ENCODE measurements at places on chromosomes 5 and 9.

DNA sequence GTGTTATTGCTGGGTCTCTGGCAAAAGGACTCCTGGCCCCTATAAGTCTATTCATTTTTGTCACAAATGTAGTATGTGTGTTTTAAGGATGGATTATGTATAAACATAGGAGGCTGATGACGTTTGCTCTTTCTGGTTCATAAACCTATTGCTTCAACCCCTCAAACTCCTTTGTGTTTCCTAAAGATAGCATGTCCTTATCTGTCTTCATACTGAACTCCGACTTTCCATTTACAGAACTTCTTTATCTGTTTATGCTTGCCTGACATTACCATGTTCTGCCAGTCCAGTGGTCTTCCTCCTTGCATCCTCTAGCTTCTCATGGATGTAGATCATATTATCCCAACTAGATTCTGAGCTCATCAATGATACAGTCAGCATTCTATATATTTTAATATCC, 46.1 kb downstream of the ARHGEF28 start:
- DNase-seq: no peak

GRCh38 chr9:68836788-68837187, 131.7 kb downstream of the PIP5K1B start:
- DNase-seq: no peak

- DNase-seq: no peak
Observed at GRCh38 chr5:165404917-165405316, 1899.5 kb downstream of the MAT2B start.

GRCh38 chr5:124606543-124606942, 139.9 kb downstream of the ZNF608 start:
- DNase-seq: no peak

DNA sequence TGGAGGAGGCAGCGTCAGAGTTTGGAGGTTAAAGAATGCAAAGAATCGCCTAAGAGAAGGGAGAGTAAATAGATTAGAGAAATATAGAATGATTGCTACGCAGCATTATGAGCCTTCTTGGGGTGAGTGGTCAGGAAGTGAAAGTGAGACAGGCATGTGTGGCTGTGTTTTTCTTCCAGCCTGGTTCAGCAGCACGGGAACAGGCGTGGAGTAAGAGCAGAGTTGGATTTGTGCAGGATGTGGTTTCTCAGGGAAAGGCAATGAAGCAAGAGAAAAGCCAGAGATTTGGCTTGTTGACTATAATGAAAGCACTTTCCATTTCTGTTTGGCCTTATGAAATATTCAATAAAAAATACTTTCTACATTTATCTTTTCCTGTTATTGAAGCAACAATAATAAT, 34.3 kb upstream of the FRMD3 start:
- no peak for DNase-seq

DNA sequence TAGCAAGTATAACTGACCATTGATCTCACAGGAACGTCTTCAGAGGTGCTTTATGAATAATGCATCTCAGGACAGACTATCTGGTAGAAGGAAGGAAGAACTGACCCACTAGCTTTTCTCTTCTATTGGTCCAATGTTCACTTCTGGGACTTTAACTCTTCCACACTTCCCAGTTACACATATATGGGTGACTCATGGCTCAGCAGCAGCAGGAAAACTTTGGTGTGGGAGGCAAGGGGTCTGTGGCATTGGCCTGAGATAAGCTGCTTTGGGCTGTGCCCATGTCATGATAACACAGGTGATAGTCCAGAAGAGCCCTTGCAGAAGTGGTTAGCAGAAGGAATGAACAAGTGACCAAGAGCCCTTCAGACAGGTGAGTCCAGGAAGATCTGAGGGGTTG, 148.8 kb downstream of the RAB3C start:
- DNase-seq: no peak

- no peak for DNase-seq
Observed at GRCh38 chr9:93929231-93929630, 25.9 kb downstream of the BARX1 start.

- no peak for DNase-seq
Observed at GRCh38 chr5:13567819-13568218, 376.7 kb downstream of the DNAH5 start.

GRCh38 chr9:124602204-124602603, 95.0 kb upstream of the NR5A1 start:
- DNase-seq: no peak

- no peak for DNase-seq
Observed at GRCh38 chr5:95824747-95825146, 2.2 kb upstream of the GLRX start.

DNA sequence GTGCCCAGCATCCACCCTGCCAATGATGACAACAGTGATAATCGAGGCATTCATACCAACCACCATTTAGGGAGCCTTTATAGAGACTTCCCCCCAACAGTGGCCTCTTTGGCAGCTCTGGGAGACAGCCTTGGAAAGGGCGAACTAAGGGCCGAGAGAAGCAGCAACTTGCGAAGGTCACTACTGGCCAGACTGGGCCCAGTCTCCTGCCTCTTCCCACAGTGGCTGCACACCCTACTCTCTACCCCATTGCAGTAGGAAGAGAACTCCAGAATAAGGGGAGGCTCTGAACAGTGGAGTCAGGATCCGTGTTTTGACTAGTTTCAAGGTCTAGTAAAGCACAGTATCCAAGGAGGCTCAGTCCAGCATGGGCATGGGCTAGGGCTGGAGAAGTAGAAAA, 5.3 kb downstream of the LHX6 start:
- no peak for DNase-seq

GRCh38 chr5:146947181-146947941, 68.8 kb upstream of the PPP2R2B start:
- no peak for DNase-seq

- no peak for DNase-seq
Observed at GRCh38 chr9:89863837-89864236, 259.0 kb downstream of the GADD45G start.

DNA sequence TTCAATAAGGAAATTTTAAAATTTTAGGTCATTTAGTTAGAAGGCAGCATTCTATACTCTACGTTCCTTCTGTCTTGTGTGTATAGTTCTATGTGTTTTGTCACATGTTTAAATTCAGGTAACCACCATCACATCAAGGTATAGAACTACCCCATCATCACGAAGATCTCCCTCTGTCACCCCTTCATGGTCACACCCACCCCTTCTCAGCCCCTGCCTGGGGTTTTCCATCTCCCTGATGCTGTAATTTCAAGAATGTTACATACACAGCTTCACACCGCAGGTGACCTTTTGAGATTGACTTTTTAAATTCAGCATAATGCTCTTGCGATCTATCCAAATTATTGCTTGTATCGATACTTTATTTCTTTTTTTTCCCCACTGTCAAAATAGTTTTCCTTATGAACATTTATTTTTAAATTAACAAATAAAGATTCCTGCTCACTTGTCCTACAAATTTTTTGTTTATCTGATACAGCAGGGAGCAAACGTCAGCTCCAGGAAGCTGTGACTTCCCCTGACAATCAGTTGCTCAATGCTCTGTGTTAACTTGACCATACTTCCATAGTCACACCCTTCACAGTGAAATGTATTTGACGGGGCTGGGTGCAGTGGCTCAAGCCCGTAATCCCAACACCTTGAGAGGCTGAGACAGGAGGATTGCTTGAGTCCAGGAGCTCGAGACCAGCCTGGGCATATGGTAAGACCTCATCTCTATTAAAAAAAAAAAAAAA, 10.2 kb downstream of the BTNL8 start:
- DNase-seq: no peak

- DNase-seq: no peak
Observed at GRCh38 chr5:31664566-31664965, 25.6 kb downstream of the PDZD2 start.

GRCh38 chr5:104053353-104053649, 490.7 kb upstream of the NUDT12 start:
- DNase-seq: no peak

DNA sequence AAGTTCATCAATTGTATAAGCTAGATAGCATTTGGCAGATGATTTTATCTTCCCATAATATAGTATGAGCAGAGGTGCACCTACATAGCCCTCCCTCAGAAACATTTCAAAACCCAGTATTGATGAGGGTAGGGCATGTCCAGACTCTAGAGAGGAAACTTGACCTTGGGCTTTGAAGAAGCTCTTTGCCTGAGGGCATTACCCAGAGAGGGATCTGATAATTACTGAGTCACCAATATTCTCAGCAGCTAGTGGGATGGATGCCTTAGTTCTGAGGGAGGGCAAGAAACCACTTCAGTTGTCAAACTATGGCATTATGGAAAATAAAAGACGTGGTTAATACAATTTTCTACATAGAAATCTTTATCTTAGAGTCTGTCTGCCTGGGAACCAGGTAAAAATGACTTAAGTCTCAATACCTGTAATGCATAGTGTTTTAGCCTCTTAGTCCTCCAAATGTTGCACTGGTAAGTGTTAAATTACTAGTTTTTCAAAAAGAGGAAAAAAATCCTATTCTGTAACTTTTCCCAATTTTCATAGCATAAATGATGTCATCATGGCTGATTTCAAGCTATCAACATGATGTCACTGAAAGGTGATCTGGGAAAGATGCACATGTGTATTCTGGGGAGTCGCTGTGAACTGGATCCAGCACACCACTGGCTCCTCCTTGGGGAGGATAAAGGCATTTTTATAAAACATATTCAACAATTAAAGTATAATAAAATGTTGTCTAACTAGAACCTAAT, 809.0 kb downstream of the KCTD16 start:
- DNase-seq: no peak

- DNase-seq: no peak
Observed at GRCh38 chr5:100546001-100546400, 10.8 kb downstream of the FAM174A start.

DNA sequence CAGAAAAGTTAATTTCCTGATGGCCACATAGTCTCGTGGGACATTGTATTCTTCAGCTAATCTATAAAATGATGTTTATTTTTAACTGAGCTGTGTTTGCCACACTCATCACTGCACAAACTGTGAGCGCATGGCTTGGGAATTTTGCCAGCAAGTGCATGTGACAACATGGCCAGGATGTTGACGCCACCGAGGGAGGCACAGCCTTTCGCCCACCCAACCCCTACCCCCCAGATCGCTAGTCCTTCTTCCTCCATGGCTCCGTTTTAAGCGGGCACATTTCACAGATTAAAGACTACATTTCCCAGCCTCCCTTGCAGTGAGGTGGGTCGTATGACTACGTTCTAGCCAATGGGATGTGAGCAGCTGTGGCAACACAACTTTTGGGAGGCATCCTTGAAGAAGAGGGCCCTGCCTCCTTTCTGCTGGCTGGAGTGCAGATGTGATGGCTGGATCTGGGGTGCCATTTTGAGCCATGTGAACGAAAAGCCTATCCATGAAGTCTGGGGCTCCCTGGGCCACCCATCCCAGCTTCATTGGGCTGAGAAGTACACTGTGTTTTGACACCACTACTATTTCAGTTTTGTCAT, 7.9 kb downstream of the NRARP start:
- no peak for DNase-seq

DNA sequence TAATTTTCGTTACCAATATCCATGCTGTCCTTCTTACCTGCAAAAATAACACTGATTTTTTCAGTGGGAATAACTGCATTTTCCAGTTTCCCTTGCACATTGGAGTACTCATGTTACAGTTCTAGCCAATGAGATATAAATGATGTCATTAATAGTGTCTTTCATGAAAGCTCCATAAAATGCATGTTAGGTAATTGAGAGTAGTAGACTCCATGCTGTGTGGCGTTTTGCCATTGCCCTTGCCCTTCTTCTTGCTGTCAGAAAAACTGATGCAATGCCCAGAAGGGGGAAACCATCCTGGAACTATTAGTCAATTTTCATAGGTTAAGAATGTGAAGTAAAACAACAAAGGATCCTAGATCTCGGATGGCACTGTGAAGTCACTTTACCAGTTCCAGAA, 1765.3 kb downstream of the EFNA5 start:
- DNase-seq: no peak

- DNase-seq: no peak
Observed at GRCh38 chr9:129726322-129727160, 26.3 kb downstream of the PTGES start.

DNA sequence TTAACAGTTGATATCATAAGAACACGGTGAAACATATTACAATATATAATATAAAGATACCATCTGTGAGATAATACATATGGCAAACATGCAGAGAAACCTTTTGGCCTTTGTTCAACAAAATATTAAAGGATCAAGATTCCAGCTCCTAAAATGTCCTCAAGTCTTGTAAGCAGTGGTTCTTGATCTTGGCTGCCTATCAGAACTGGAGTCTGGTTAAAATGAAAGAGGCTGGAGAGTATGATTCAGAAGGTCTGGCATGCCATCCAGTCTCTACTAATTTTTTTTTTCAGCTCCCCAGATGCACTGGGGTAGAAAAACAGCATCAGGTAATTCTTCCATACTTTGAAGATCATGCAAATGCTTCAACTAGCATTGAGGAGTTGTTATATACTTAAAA, 83.2 kb downstream of the TNC start:
- DNase-seq: no peak

- DNase-seq: no peak
Observed at GRCh38 chr9:121288673-121289025, 20.7 kb downstream of the GSN start.

DNA sequence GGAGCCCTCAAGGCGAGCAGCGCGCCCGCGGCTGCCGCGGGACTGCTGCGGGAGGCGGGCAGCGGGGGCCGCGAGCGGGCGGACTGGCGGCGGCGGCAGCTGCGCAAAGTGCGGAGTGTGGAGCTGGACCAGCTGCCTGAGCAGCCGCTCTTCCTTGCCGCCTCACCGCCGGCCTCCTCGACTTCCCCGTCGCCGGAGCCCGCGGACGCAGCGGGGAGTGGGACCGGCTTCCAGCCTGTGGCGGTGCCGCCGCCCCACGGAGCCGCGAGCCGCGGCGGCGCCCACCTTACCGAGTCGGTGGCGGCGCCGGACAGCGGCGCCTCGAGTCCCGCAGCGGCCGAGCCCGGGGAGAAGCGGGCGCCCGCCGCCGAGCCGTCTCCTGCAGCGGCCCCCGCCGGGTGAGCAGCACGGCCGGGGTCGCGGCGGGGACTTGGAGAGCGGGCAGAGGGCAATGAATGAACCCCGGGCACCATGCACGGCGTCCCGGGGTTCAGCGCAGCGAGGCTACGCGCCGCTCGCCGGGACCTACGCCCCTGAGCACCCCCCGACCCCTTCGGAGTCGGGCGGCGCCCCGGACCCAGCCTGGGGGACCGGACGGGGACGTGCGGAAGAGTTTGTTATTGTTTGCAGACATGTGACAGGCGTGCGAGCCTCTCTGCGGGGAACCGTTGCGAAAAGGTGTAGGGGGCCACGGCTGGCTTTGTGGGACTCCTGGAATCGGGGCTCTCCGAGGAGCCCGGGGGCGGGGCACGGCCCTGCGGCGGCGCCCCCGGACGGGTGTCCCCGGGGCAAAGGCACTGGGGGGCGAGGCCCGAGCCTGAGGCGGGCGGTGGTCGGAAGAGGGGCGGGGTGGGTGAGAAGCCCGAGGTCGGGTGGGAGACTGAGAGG, 553 bp downstream of the MAP3K1 start:
- no peak for DNase-seq

DNA sequence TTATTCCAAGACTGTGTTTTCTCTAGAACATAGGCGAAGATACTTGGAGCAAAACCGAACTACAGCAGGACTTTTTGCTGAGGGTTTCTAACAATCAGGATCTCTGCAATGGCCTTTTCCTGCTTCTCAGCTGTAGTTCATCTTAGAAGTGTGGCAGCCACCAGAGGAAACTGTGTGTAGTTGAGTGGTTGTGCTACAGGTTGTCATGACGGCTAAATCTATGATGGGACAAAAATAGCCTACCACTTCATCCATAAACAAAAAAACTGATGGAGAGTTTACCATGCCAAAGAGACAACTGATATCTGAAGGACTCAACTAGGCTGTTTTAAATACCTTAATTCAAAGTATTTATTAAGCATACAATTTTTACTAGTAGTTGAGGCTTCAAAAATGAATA, 28.2 kb upstream of the DMAC1 start:
- DNase-seq: no peak

Measured in cerebellar nuclear complex (tissue), 1 donor.